A673 (cell line): ENCODE measurements at places on chromosomes 1 and 21.

DNA sequence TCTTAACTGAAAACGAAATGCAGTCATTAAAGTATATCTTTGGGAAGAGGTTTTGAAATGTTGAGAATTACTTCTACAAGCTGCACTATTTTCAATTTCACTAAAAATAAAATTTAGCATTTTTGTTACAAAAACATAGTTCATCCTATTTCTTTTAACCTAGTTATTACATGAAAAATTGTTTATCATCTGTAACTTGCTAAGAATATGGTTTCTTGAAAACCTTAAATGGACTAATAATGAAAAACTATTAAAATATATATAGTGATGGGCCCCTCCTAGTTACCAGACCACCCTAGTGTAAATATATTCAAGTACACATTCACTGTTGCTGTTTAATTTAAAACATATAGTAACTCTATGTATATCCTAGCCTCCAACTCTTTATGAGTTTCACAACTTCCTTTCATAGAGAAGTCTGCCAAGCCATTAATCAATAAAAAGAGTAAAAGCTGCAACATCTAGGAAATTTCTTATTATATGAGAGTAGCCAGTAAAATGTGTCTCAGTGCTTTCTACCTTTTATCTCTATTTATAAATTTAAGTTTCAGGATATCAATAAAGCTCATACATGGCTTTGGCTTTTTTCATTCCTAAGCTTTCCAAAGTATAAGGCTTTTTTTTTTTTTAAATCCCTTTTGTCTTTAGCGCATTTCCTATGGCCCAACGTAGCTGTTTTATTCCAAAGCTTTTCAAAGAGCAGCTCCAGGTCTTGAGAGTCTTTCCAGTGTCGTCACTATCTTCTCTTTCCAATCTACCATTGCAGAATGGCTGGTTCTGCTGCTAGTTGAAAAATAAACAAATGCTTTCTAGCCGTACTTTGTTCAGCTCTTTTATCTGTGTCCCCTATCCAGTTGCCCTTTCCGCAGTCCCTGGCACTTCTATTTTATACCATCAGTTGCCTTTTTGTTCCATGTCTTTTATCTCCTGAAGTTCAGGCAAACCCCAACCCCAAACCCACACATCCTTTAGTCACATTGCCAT is 6.5 kb downstream of the IRF2BP2 start:
- peak; percentile 14 for DNase-seq

- peak; percentile 44 for DNase-seq
Observed at GRCh38 chr1:3899754-3900149, 320 bp downstream of the C1orf174 start.

DNA sequence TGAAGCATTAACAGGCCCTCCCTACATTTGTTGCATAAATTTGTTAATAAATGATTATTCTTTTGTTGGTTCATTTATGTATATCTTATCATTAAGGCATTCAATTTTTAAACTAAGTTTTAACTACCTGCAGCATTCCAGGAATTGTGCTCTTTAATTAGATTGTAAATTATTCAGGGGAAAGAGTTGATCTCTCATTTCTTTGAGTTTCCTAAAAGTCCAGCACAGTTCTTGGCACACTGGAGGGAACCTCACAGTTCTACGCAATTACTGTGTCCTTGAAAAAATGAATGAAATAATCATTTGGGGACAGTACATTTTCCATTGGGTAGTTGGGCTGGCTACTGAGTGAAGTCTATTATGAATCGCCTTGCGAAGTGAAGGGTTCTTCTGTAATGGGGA is 493 bp upstream of the STXBP3 start:
- DNase-seq: no peak

DNA sequence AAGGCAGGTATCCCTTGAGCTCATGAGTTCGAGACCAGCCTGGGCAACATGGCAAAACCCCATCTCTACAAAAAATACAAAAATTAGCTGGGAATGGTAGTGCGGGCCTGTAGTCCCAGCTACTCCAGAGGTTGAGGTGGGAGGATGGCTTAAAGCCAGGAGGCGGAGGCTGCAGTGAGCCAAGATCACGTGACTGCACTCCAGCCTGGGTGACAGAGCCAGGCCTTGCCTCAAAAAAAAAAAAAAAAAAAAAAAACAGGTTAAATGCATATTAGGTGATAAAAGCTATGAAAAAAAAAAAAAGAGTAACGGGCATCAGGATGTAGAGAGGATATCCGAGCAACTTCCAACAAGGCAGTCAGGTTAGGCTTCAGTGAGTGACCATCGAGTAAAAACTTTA is 2.8 kb upstream of the SRRM1 start:
- peak; percentile 46 for DNase-seq

GRCh38 chr1:115522386-115522785 is 119.4 kb upstream of the VANGL1 start:
- DNase-seq: no peak

DNA sequence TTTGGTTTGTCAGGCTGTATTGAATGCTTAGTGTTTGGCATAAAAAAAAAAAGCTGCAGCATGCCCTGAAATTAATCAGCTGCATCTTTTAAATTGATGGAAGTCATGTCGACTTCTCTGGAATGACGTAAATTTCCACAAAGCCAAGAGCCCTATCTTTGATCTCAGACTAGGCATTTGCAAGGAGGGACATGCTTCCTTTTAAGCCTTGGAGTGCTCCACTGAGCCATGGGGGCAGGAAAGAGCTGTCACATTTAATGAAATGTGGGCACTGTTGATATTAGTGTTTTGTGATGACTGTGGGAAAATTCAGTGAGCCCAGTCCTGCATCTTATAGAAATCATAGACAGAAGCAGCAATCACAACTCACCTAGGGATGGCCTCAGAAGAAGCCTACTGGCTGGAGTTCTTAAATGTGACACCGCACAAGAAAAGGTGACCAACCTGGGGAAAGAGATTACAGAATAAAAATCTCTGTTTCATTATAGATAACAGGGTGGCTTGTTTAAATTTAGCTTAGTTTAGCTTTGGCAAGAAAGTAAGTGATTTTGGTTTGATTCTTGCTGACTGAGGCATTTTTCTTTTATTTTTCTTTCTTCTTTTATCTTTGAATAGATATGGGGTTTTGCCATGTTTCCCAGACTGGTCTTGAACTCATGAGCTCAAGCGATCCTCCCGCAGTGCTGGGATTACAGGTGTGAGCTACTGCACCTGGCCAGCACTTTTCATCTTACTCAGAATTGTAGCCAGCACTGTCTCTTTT is 188.2 kb downstream of the HHAT start:
- DNase-seq: no peak
